ENCODE measurements at places on chromosomes 2 and 18.

- no peak for DNase-seq
Measured at GRCh38 chr2:178912416-178913048, 105.3 kb upstream of the TTN start.

DNA sequence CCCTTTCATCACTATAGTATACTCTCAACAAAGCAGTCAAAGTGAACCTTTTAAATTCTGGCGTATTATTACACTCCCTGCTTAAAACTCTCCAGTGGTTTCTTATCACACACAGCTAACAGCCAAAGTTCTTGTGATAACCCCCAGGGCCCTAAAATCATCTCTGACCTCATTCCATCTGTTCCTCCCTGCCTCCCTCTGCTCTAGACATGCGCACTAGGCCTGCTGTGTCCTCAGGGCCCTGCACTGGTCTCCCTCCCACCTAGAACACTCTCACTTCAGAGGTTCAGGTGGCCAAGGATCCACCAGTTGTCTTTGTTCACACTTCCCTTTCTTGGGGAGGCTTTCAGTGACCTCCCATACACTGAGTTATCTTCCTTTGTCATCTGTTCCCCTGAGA is 603.4 kb downstream of the DSC3 start:
- DNase-seq = no peak

DNA sequence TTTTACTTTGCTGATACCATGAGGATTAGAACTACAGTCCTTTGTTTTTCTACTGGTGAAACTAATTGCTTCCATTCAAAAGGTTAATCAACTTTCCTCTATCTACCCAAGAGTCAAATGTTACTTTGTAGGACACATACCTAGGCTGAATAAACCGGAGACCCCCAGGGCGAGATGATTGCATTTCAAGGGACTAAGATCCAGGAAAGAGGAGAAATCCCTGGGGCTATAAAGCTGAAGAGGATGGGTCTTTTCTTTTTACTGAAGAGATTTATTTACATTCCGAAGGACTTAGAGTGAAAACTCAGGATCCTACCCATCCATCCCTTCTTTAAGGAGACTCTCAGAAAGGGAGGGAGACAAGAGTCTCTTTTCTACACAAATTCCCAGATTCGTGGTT is 331.9 kb downstream of the CDH19 start:
- DNase-seq = no peak

DNA sequence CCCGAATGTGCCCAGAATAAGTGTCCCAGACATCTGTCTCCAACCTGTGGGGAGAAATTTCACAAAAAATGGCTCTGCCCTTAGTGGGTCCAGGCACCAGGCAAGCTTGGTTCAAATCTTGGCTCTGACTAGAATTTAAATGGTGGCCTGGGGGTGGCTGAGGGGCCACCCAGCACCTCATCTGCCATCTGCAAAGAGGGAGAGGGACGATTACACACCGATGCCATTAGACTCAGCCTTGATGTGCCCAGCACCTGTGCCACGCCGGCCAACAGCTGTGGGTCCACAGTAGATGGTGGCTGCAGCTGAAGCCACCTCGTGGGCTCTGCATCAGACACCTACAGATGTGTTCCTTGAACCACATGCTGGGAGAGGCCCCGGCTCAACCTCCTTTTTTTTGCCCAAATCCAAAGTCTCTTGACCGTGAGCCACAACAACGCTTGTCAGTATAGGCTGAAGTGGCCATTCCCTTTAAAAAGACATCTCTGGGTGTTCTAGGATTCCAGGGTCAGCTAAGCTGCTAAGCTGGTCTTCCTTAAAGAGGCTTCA is 222.0 kb upstream of the RAB6C start:
- DNase-seq = no peak

GRCh38 chr2:44052584-44052983 is 56.8 kb upstream of the LRPPRC start:
- DNase-seq = no peak

- DNase-seq = no peak
Measured at GRCh38 chr2:239225371-239225851, 175.4 kb downstream of the HDAC4 start.

- no peak for DNase-seq
Measured at GRCh38 chr2:227853765-227854271, 17.6 kb upstream of the DAW1 start.

DNA sequence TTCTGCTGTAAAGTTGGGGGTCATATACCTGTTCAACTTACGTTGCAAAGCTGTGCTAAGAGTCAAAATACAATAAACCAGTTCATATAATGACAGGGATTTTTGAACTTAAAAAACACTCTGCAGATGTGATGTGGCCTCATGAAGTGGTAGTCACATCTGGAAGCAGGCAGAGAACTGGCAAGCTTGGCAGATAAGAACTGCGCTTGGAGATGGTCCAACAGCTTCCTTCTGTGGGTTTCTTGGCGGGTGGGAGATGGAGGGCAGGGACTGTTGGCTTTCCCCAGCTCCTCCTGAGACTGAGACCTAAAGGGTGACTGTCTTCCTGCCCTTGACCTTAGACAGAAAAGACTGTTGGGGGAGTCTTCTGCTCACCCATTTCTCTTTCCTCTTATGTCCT is 140.4 kb downstream of the CTIF start:
- DNase-seq = no peak

DNA sequence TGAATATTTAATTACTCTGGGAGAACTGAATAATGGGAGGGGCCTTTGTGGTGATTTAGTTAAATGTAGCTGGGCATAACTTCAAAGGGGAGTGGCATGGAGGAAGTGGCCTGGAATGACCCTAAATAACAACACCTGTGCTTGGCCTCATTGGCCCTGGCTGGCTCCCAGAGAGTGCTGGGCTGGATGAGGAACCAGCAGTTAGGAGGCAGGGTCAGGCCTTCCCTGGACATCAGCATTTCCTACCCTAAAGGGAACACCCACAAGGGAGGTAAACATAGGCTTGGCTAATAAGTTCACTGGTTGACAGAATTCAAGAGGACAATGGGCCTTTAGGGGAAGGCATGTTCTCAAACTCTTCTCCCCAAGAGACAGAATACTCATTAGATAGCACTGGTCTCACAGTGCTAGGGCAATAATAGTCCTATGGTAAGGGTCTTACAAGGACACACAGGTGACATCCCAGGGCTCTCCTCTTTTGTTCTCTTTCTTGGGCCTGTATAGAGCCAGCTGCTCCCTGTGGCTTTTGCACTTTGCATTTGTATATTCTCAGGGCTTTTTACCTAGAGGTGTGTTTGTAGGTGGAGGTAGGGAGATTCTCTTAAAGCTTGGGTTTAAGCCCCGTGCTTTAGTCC is 106.8 kb downstream of the ZNF519 start:
- no peak for DNase-seq

DNA sequence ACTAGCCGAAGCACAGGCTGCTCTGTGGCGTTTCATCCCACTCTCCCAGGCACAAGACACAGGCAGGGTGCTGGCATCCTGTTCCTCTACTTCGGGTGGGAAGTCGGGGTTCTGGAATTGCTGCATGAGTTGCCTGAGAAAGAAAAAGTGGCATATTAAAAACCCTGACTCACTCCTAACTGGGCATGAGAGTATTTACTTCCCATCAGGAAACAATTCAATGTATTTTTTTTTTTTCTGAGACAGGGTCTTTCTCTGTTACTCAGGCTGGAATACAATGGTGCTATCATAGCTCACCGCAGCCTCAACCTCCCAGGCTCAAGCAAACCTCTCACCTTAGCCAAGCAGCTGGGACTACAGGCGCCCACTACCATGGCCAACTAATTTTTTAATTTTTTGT is 7.4 kb downstream of the ODC1 start:
- DNase-seq = no peak

DNA sequence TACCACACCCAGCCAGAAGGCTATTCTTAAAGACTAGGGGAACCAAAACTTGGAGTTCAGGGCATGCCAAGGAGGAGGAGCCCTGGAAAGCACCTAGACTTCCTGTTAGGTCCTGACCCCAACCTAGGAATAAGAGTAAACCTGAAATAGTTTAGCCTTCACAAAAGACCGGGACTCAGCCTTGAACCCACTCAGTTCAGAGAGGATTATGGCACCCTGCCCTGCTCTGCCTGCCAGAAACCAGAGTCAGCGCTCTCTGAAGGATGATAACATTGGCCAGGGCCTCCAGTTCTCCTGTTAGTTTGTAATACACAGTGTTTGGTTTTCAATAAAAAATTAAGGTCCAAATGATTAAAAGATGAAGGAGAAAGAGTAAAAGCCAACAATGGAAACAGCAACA is 96.4 kb downstream of the LDLRAD4 start:
- DNase-seq = no peak

DNA sequence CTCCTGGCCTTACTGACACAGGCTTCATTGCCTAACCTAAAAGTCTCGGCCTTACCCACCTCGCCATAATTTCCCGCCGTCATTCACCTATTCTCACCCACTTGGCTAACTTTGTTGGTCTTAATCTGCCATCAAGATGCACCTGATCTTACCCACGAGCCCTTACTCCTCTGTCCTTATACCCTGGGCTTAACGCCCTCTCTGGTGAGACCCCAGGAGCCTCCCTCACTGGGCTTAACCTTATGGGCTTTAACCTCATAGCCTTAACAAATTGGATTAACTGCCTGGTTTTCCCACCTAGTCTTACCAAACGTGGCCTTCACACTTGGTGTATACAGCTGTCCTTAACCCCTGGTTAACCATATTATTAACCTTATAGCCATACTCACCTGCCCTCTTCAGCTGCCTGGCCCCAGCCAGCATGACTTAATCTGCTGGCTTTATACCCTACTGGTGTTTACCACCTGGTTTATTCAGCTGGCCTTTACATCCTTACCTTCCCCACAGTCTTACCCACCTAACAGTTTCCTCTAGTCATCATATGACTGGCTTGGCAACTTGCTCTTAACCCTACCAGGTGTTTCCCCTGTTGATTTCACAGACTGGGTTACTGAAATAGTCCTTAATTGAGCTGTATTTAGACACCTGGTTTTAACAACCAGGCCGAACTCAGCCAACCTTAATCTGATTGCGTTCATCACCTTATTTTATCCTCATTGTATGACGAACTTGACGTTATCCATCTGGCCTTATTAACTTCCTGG is 132.0 kb upstream of the ZSWIM2 start:
- no peak for DNase-seq

- DNase-seq = peak; percentile 67
Measured at GRCh38 chr2:216632952-216633615, at the start of gene IGFBP2. Gene IGFBP2, plus strand, starts transcription at chr2:216633420. Its CDS starts 104 bp downstream, at chr2:216633524.

GRCh38 chr2:191638079-191638801 is 39.7 kb upstream of the NABP1 start:
- DNase-seq = no peak

- no peak for DNase-seq
Measured at GRCh38 chr2:39663187-39663930, 2.4 kb upstream of the TMEM178A start.

- DNase-seq = peak; percentile 3
Measured at GRCh38 chr2:48943436-48943835, 187.9 kb upstream of the LHCGR start.

- DNase-seq = no peak
Measured at GRCh38 chr2:24887307-24887874, 32.6 kb downstream of the ADCY3 start.

- no peak for DNase-seq
Measured at GRCh38 chr18:37586656-37587225, 21.1 kb upstream of the CELF4 start.

GRCh38 chr18:78579854-78580577 is 399.6 kb upstream of the SALL3 start:
- DNase-seq = no peak

GRCh38 chr2:124875627-124876244 is 850.6 kb downstream of the CNTNAP5 start:
- no peak for DNase-seq

DNA sequence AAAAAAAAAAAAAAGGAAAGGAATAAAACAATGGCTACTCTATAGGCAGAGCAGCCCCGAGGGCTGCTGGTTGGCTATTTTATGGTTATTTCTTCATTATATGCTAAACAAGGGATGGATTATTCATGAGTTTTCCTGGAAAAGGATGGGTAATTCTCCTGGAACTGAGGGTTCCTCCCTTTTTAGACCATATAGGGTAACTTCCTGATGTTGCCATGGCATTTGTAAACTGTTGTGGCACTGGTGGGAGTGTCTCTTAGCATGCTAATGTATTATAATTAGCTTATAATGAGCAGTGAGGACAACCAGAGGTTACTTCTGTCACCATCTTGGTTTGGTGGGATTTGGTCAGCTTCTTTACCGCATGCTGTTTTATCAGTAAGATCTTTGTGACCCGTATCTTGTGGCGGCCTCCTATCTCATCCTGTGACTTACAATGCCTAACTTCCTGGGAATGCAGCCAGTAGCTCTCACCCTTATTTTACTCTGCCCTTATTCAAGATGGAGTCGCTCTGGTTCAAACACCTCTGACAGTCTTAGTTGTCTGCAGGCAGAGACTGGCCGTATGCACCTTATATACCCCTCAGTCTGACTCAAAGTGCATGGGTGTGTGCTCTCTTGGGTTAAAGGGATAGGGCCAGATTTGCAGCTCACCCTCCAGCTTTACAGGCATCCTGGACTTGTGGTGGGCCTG is 57.7 kb downstream of the HAUS1 start:
- no peak for DNase-seq

GRCh38 chr2:52390651-52391050 is 1358.7 kb upstream of the NRXN1 start:
- no peak for DNase-seq

DNA sequence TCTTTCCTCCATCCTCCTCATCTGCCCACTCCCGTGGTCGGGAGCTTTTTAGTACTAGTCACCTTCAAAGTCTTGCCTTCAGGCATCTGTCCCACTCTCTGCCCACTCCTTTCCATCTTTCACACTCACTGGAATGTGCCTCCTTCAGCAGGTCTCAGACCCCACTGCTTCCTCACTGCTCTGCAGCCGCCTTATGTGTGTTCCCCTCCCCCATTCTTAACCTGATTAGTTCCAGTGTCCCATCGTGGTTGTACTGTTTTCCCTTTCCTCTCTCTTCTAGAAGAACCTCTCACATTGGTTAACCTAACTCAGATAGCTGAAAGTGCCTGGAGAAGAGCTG is 3.0 kb downstream of the ARMC9 start:
- DNase-seq = no peak

GRCh38 chr2:132911726-132912724 is 242.0 kb upstream of the LYPD1 start:
- DNase-seq = peak; percentile 20

DNA sequence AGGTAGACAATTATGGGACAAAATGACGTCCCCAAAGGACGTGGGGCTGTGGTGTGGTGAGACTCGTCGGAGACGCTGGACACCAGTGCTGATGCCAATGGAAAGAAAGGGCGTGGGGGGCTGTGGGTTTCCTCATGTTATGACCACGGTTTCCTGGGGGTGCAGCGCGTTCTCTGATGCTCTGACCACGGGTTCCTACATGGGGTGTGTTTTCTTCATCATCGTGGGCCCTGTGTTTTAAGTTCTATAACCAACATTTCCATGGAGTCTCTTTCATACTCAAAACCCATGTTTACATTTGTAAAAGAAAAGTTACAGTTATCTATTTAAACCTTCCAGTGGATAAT is 141.6 kb downstream of the RTP5 start:
- no peak for DNase-seq

DNA sequence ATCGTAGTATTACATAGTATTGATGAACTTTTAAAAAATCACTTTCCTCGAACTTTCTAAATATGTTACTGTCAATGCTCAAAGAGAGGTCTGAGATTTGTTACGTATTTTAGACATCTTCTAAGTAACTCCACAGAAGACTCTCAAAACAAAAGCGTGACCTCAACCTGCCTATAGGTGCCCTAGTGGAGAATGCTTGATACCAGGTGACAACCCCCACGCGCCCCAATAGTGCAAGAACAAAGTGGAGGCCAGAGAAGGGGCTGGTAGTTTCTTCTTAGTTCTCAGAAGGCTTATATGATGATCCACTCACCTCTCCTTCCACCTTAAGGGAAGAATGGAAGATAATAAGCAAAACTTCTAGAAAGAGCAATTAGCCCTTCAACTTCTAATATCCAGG is 102.6 kb downstream of the ANKRD44 start:
- DNase-seq = no peak

Data from muscle of back (tissue), 13 donors.